ENCODE measurements at places on chromosomes 5 and 9.
A peak's percentile ranks its signal among the peaks of the same experiment; 100 is the strongest.

GRCh38 chr5:6578676-6579343, 54.0 kb downstream of the NSUN2 start:
- no peak for DNase-seq

GRCh38 chr5:14678773-14679334, 14.3 kb downstream of the OTULIN start:
- no peak for DNase-seq

GRCh38 chr5:28809811-28810750, 1771.7 kb upstream of the CDH9 start:
- DNase-seq, result peak; percentile 14

DNA sequence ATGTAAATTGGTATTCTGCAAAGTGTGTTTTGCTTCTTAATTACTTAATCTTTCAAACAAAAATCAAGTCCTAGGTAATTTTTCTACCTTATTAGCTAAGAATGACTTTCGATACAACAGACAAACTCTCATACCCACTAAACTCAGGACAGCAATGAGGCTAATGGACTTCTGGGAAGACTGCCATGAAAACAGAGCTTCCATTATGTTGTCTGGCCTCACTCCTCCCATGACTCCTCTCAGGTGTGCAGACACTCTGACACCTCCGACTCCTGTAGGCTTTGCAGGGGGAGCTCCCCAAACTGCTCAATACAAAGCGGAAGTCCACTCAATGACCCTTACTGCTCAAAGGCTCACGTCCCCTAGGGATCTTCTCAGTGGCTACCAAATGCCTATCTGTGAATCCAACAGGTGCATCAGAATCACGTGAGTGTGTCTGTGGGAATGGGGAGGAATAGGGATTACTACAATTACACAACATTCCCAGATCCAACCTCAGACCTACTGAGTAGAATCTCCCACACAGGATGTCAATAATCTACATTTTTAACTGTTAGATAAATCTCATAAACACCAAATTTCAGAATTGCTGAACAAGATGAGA, 289.9 kb downstream of the RAB3C start:
- DNase-seq, result no peak

DNA sequence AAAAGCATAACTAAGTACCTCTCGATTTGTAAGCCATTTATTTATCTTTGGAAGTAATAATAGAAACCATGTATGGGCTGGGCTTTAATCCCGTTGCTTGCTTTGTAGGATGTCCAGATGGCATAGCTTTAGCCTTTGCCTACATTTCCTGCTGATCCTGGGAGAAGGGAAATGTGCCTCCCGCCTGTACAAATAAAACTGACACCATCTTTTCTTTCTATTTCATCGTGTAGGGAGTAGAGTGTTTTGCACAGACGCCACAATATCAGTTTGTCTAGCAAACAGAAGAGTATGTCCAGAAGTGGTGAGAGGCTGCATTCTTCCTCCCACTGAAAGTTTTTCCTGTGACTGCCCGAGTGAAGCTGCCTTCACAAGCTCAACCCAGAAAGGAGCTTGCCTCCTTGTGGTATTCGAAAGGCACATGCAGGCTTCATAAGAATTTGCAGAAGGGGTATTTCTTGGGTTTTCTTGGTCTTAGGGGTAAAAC, 24.7 kb upstream of the TJP2 start:
- DNase-seq, result no peak

DNA sequence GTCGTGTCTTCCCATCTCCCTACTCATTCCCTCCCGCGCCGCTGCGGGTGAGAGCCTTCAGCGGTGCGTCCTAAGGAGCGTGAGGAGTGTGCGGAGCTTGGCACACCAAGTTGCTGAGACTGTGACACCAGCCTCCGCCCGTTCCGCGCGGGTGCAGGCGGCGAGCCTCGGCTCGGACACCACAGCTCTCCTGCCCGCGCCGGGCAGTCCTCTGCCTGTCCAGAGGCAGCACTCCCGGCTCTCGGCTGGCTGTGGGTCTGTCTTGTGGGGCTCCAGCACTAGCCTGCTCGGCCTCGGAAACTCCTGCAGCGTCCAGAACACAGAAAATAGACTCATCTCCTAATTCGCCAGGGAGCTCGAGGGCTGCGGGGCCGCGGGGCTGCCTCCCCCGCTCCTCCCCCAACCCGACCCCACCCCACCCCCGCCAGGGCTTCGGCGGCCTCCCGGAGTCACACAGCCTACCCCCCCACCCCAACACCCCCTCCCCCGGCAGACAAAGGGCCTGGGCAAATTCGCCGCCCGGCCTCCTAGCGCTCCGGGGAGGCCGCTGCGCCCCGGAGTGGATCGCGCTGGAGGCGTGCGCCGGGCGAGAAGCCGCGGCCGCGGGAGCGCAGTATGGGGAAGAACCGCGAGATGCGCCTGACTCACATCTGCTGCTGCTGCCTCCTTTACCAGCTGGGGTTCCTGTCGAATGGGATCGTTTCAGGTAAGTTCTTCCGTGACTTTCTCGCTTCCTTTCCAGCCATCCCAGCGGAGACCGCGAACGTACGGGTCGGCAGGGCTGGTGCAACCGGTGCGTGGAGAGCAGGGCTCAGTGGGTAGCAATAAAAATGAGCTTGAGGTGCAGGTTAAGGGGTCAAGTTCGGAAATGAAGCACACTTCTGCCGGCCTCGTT, at the start of gene ADAMTS19:
Gene ADAMTS19, plus strand, starts transcription at position 522 of the 895 bp plus-strand sequence. Its CDS starts 94 bp downstream, at position 616.
- peak; percentile 67 for DNase-seq
